Effector CD4-positive, alpha-beta T cell (primary cell): ENCODE measurements at places on chromosomes 7 and 10.
A peak's percentile ranks its signal among the peaks of the same experiment; 100 is the strongest.

DNA sequence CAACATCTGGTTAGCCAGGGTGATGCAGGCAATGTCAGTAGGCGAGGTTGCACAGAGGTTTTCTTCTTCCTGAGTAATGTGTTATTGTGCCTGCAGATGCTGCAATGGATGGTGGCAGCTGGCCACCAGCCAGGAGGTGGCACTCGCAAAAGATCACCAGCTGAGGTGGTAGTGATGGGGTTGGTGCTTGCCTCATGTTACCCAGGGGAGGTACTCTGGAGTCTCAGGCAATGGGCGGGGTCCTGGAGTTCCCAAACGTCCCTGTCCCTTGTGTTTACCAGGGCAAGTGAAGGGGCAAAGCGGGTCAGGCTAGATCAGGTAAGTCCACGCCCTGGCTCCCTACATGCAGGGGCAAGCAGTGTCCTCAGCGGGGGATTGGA is 21.1 kb downstream of the CLRN3 start:
- DNase-seq, result no peak

- DNase-seq, result no peak
These were observed 578 bp downstream of the ZNF713 start for GRCh38 chr7:55887821-55888247.

DNA sequence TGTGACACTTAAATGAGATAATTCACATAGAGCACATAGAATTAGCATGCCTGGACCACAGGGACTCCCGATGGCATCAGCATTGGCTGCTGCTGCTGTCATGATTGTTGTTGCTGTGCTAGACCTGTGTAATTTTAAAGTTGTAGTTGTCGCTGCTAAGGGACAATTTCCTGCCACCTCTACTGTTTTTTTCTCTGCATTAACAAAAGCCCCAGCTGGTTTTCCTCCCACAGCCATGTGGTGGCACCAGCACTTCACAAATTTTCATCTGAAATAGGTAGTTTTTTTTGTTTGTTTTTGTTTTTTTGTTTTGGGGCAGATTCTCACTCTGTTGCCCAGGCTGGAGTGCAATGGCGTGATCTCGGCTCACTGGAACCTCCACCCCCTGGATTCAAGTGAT is 25.4 kb upstream of the PRXL2A start:
- DNase-seq, result no peak

DNA sequence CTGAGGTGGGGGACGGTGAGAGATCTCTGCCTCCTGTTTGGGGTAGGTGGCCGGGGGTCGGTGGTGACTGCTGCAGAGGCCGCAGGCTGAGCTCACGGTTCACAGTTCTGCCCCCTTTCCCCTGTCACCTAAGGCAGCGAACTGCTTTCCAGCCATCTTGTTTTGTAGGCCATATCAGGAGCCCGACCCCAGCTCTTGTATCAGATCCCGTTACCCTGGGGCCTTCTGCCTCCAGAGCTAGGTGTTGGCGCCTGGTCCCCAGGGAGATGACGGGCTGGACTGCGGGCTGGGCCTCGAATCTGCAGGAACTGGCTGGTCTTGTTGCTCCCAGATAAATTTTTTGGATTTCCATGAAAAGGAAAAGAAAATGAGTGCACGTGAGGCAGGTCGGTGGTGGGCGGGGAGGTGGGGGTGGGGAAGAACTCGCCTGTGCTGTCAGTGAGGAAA is 183.0 kb downstream of the DNAJB6 start:
- DNase-seq, result no peak

GRCh38 chr10:97540669-97541500 is 31.7 kb upstream of the ANKRD2 start:
- DNase-seq, result no peak

GRCh38 chr7:32447218-32447617 is 43.0 kb downstream of the LSM5 start:
- DNase-seq, result no peak

DNA sequence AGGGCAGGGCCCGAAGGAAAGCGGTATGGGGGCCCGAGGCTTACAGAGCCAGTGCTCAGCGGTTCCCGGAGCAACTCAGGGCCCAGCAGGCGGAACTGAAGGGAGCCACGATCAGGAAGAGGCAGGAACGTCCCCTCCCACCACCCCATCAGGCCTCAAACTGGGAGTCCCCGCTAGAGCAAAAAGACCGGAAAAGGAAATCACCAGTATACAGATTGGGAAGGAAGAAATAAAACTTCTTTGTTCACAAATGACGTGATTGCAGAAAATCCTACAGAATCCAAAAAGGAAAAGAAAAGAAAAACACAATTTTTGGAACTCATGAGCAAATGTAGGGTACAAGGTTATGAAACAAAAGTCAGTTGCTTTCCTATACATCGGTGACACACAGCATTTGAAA is 21.6 kb upstream of the ZFAND2A start:
- no peak for DNase-seq

DNA sequence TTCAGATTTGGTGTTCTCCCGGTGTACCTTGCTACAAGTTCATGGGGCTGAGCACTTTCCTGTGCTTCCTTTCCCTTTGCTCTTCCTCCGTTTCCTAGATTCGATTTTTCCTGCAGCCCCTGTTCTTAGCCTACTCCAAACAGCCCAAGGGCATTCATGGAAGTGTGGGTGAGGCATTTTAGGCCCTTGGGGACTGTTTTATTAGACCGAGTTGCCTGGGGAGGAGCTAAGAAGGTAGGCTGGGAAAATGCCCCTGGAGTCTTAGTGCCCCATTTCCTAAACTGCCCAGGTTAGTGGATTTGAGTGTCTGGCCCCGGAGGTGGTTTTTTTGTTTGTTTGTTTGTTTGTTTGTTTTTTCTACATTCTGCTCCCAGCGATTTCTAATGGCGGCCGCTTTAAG is 1.8 kb downstream of the LRMDA start:
- no peak for DNase-seq

DNA sequence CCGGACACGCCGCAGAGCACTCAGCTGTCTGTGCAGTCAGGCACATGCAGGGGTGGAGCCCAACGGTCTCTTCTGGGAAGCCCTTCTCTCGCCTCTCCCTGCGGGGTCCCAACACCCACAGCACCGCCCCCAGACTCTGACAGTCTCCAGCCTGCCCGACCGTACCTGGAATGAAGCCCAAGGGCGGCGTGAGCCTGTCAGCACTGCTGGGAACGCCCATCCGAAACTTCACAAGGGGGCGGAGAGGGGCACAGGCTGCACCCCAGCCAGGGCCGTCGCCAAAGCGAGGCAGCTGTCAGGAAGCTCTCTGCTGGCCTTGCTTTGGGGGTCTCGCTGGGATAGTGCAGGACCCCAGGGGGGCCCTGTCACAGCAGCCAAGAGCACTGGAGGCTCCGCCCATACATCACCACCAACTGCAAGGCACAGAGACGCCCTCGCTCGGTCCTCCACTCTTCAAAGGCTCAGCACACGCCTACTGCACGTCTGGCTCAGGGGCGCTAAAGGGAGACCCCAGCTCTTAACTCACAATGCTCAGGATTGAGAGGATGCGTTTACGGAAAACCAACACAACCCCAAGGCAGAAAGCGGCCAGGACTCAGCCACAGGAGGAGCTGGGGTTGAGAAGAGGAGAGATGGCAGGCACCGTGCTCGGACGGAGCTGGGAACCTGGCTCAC is 30.9 kb downstream of the MAD1L1 start:
- DNase-seq, result no peak

DNA sequence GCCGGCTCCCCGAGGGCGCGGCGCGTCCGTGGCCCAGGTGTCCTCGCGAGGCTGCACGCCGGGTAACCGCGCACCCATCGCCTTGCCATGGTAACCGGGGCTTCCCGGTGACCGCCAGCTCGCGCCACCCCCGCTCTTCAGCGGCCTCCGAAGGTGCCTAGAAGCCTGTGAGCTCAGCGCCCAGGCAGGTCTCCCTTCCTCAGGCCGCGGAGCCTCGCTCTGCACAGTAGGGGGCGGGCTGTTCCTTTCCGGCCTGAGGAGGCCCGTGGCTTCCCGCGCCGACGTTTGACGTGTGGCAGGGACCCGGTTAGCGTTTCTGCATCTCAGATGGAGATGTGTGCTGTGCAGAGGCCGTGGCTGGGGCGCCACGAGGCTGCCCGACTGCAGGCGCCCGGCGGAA is 117.1 kb downstream of the DYNC2I1 start:
- peak; percentile 28 for DNase-seq

DNA sequence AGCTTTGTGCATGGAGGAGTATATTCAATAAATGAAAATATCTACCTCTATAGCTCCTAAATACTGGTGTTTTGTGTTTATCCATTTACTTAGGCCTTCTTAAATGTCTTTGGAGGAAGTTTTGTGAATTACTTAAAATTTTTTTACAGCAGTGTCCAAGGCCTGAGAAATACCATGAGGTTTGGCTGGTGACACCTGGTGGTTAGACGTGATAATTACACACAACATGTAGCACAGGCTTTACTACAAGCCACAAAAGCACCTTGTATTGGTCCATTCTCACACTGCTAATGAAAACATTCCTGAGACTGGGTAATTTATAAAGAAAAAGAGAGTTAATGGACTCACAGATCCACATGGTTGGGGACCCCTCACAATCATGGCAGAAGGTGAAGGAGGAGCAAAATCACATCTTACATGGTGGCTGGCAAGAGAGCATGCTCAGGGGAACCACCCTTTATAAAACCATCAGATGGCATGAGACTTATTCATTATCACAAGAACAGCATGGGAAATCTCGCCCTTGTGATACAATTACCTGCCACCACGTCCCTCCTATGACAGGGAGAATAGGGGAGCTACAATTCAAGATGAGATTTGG is 20.6 kb downstream of the HYAL4 start:
- peak; percentile 20 for DNase-seq

- DNase-seq, result no peak
These were observed 33.7 kb downstream of the NRBF2 start for GRCh38 chr10:63166742-63167258.

DNA sequence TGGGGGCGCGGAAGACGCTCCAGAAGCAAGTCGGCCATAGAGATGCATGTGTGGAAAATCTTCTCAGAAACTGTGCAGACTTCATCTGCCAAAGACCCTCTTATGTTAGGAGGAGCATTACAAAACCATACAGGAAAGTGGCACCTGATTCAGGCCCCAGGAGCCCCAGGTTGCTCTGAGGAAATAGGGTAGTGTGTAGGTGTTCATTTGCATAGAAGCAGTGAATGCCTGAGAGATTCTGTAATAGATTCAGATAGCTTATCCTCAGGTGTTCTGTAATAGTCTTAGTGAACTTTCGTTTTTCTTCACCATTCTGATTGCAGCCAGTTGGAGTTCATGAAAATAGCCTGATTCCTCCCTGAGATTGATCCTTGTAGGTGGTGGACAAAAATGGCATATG is 106.4 kb upstream of the GJD4 start:
- no peak for DNase-seq

- no peak for DNase-seq
These were observed 19.7 kb upstream of the RPEL1 start for GRCh38 chr10:103225939-103226338.

GRCh38 chr7:71482284-71482683 is 350.3 kb downstream of the GALNT17 start:
- no peak for DNase-seq

DNA sequence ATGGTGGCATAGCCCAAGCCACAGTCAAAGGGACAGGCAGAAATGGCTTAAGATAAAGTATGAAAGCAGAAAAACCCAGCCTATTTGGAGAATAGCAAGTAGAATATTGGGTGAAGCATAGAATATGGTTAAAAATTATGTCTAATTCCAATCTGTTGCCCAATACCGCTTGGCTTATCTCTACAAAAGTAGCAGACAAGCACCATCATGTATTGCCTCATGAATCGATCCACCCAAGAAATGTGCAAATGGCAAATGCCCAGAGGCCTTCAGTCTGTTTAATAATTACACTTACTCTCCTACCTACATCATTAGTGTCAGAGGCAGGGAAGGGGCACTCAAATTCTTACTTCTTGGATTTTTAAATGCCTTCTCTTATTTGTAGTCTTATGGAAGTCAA is 130.9 kb upstream of the ADAM12 start:
- no peak for DNase-seq

DNA sequence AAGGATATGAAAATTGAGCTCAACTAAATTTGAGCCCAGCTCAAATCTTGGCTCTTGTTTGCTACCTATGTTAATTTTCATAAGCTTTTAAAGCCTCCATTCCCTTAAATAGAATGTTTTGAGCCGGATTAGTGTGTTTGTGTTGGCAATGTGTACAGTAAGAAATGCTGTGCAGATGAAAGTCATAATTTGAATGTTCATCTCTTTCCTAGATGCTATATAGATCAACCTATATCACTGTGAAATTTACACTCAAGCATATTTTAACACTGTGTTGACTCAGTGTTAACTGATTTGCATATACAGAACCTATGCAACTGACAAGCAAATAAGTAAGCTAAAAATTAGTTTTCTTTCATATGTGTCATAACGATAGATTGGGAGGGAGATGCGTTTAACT is 272.5 kb downstream of the TFEC start:
- no peak for DNase-seq

GRCh38 chr7:157807510-157807909 is 470.7 kb downstream of the DNAJB6 start:
- DNase-seq, result no peak

- DNase-seq, result no peak
These were observed 42.5 kb downstream of the NUP205 start for GRCh38 chr7:135600226-135600625.

- no peak for DNase-seq
These were observed 29.0 kb downstream of the PLAC9 start for GRCh38 chr10:80161321-80162083.

DNA sequence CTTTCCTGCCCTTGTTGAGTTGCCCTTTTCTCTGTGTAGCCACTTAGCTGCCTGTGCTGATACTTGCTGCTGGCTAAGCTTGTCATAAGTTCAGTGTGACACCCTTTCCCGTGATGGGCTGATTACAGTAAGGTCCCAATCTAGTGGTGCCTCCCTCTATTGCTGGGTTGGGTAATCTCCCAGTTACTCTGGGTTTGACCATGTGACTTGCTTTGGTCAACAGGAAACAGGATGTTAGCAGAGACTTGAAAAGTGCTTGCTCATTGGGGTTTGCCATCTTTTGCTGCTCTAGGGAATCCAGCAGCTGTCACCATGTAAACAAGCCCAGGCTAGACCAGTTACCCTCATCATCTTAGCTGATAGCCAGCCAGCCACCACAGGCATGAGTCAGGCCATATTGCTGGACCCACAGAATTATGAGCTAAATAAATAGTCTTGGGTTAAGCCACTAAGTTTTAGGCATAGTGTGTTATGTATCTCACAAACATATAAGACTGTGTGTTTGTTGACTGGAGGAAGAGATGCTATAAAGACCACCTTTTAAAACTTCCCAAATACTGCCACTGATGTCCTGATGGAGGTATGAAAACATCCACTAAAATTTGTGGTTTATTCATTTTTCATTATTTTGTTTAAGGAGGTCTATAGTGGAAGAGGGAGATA is 4.0 kb upstream of the LEP start:
- DNase-seq, result no peak

DNA sequence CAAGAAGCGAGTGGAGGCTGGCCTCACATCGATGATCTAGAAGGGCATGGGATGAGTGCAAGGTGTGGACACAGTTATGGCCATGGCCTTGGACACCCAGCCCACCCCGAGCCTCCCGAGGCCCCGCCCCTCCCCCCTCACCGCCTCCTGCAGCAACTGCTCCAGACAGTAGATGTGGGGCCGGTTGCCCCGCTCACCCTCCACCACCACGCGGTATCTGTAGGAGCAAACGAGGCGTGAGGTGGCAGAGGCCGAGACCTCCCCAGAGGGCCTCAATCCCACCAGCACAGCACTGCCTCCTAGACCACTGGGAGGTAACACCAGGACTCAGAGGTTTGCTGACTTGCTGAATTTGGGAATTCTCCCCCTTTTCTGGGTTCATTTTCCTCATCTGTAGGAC is 37.6 kb downstream of the SLC29A4 start:
- DNase-seq, result no peak

GRCh38 chr7:44230286-44230685 is 29.5 kb downstream of the YKT6 start:
- no peak for DNase-seq
